ENCODE measurements at places on chromosomes 3 and 15.
A peak's percentile ranks its signal among the peaks of the same experiment; 100 is the strongest.

DNA sequence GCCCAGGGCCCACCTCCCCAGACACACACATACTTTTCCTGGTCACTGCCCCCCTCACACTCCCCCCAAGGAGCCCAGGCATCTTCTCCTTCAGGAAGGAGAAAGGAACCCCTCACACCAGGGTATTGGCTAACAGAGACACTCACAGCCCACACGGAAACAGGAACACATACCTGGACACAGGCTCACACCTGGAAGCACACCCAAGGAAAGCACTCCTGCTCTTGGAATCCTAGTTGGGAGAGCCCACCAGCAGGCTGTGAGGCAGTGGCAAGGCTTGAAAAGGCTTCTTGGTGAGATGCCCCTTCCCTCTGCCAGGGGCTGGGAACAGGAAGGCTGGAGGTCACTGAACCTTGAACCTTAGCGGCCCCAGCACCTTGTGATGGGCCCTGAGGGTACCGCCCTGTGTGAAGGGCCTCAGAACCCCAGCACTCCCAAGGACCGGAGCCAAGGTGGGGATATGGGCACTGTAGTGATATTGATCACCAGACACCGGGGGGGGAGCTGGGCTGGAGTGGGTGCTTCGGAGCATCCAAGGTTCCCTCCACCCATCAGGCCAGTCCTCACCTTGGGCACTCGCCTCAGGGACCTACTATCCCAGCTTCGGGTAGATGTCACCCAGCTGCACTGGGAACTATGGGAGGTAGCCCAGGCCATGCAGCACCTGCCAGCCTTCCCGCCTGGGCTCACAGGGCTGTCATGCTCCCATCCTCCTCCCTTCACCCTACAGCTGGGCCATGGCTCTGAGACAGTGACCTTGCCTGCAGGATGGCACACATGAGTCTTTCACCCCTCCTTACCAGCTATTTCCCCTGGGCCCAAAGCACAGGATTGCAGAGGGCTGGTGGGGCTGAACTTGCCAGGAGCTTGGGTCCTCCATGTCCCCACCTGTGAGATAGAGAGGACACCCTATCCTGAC lies 16.4 kb downstream of the MYL3 start:
- DNase-seq = no peak

- no peak for DNase-seq
These were observed 195.6 kb downstream of the UBE3A start for GRCh38 chr15:25242957-25243799.

DNA sequence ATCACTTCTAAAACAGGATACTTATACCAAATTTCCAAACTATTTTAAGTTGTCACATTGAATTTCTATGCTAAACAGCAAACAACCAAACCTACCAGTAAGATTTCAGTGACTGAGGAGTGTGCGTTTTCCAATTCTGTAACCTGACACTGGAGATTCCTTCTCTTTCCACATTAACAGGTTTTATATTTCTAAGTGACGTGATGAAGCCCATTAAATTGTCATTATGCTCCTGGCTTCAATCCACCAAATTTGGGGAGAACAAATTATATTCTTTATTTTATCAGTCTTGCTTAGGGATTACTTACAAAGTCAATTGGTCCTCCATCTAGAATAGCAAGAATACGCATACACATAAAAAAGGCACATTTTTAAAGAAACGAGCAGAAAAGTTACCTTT lies 764.8 kb upstream of the NR2F2 start:
- DNase-seq = no peak

DNA sequence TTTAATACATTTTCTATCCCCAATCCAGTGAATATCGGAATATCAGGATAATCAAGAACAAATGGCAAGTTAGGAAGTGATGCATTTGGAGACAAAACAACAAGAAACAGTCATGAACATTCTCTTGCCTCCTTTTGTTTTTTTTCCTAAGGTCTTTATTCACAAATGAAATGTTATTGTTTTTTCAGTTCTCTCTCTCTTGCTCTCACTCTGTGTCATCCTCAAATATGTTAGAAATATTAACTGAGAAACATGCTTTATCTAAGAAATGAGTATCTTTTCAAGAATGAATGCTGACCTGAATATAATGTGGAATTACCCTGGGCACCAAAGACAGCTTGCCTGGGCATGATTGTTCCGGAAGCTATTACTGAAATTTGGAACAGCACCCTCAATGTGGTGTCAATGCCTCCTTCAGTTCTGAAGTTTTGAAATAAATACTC lies 51.3 kb downstream of the RBMS3 start:
- no peak for DNase-seq

- no peak for DNase-seq
These were observed 33.0 kb downstream of the SLC28A1 start for GRCh38 chr15:84917452-84917851.

- DNase-seq = no peak
These were observed 151.4 kb downstream of the POLR2M start for GRCh38 chr15:57857871-57858270.

GRCh38 chr3:33111581-33111980 lies 2.2 kb upstream of the CRTAP start:
- DNase-seq = no peak

DNA sequence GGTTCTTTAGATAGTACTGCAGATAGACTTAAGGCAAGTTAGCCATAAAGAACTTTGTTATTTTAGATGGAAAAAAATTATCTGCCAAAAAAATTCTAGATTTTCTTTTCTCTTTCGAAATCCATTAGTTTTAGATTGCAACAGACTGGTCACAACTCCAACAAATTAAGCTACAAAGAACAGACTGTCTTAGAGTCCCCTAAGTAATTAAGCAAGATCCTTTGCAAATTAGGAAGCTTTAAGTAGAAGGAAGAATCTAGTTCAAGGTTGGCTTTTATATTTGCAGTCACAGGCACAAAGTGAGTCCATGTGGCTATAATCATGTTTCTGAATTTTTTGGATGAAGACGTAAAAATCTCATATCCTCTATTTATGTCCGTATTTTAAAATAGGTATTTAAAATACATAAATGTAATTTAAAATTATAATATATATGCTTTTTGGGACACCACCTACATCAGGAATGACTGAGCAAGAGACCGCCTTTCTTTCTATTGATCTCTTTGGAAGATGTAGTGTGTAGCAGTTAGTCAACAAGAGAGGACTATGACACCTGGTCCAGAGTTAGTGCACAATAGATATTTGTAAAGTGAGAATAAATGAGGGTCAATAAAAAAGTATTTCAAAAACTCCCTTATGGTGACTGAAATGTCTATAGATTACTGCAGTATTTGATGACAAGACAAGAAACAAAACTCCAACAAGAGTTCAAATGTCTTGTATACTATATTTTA lies 34.4 kb downstream of the TMEM45A start:
- no peak for DNase-seq

DNA sequence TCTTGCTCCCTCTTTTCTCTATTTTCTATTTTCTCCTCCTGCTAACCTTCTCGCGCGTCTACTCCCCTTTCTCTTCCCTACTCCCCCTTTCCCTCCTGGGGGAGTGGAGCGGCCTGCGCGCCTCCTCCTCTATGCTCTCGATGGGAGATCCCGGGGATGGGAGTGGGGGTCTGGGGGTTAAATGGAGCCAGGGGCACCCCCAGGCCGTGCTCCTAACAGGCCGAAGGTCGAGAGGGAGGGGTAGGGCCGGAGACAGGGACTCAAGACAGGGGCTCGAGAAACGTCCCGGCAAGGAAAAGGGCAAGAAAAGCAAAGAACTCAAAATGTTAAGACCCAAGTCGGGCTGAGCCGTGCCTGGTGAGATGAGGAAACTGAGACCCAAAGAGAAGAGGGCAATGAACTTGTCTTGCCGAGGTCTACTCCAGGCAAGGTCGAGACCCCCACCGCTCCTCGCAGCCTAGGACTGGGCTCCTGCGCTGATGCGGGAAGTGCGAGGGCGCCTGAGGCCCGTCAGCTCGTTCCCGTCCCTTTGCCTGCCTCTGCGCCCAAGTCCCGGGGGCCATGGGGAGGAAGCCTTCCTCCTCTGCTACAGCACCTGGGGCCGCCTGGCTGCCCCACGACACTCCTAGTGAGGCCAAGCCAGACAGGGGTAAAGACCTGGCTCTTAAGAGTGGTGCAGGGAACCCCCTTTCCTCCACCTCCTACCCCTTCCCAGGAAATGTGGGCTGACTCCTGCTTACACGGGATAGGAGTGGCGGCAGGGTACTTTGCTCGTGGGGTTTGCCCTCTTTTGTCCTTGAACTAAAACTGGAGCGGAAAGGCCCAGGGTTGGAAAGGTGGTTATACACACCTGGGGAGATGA lies 770 bp upstream of the MEGF11 start:
- DNase-seq = no peak

- DNase-seq = peak; percentile 65
These were observed 49.0 kb upstream of the SEMA4B start for GRCh38 chr15:90151989-90152645.

DNA sequence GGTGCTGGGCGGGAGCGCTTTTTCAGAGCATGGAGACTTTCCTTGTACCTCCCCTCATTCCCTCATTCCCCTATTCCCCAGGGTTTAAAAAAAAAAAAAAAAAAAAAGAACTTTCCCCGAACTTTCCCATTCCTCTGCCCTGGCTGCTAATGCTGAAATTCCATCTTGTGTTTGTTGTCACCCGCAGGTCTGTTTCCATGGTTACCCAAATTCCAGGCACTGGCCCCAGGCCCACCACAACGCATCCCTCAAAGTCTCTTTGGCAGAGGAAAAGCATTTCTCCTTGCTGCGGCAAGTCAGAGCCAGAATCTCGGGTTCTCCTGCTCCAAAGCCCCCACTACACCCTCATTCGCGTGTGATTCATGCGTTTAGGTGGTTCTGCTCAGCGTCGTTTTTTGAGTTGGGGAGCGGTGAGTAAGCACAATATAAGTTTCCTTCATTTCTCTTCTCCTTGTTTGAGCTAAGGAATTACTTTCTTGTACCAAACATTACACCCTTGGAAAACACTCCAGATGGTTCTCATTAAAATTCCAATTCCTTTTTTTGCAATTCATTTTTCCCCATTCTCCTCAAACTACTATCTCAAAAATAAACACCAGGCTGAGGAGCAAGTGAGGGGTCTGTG lies 21.6 kb downstream of the ANAPC13 start:
- DNase-seq = peak; percentile 89

- DNase-seq = no peak
These were observed 177.2 kb downstream of the TP63 start for GRCh38 chr3:189808246-189809007.

- no peak for DNase-seq
These were observed 19.0 kb downstream of the MAPK6 start for GRCh38 chr15:52037889-52038505.

- no peak for DNase-seq
These were observed 191.9 kb upstream of the IL12A start for GRCh38 chr3:159796744-159797143.

DNA sequence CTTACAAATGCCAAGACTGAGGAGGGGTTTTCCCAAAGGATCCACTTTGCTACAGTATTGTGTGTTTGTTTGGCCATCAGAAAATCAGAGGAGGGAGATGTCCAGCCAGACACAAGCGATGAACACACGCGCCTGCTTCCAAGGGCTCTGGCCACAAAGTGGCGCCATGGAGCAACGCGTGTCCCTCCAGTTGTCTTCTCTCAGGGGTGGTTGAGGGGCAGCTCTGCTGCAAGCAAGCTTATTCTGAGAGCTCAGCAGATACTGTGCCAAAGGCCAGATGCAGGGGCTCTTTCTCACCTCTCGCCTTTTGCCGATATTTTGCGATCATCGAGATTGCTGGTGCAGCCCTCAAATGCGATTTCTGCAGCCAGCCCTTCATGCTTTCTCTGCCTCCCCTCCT lies 88.9 kb upstream of the OSBPL11 start:
- no peak for DNase-seq

- no peak for DNase-seq
These were observed 26.6 kb upstream of the PLXNA1 start for GRCh38 chr3:126956361-126956760.

DNA sequence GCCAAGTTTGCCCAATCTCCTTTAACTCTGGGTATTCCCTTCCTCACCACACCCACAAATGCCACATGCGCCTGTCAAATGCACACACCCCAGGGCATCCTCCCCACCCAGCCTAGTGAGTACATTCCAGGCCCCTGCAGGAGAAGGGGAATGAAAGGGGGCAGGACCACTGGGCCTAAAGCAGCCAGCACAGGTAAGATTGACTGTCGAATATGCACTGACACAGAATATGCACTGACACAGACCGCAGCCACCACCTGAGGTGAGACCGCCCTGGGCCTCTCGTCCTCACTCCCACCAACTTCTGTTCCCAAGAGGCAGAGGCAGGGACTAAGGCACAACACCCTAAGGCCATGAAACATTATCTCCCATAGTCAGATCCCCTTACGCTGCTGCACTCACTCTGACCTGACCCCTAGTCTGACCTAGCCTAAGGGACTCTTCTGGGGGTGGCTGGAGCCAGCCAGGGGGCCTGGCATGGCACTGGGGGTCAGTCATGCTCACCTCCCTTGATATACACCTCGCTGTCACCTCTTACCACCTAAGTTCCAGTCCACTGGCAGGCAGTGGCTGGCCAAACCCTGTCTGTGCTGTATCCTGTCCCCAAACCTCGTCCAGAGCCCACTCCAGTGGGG lies 10.8 kb downstream of the AP3B2 start:
- no peak for DNase-seq

- DNase-seq = no peak
These were observed 21.9 kb upstream of the CP start for GRCh38 chr3:149243540-149243939.

- no peak for DNase-seq
These were observed 86.3 kb downstream of the ARIH1 start for GRCh38 chr15:72560458-72560857.

- DNase-seq = no peak
These were observed 3.9 kb downstream of the KATNBL1 start for GRCh38 chr15:34206011-34206410.

DNA sequence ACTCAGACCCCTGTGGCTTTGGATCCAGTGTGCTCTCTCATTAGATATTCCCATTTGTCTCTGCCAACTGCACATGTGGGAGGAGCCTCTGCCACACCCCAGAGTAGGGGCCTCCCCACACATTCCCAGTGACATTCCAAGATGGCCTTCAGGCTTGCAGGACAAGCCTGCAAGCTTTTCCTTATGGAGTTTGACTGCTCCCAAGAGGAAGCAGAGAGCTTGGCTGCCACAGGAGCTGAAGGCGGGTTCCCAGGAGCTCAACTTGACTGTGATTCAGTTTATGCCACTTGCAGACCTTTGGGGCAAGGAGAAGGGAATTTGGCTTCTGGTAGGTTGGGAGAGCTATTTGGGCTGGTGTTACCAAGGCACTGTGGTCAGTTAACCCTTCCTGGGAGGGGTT lies 22.5 kb upstream of the EPHB1 start:
- DNase-seq = no peak

DNA sequence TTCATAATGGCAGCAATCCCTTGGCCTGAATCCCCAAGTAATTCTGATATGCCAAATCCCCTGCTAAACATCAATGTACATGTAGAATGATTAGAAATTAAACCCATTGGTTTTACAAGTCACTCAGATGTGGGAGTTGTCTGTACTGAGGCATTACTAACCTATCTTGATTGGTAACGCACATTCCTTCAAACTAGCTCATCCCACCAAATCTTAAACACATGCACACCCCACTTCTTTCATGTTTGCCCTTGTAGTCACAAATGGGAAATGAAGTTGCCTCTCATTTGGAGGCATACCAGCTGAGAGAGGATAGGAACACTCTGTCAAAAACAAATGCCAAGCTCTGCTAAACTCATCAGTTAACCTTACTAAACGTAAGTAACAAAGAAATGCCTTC lies 29.1 kb upstream of the MAN2C1 start:
- DNase-seq = no peak

GRCh38 chr3:106985721-106986120 lies 391.5 kb upstream of the CCDC54 start:
- DNase-seq = no peak

GRCh38 chr3:120567370-120568201 lies 28.6 kb upstream of the NDUFB4 start:
- no peak for DNase-seq

Measured in iPS DF 19.7 (cell line).